ENCODE measurements at places on chromosomes 5 and 9.

DNA sequence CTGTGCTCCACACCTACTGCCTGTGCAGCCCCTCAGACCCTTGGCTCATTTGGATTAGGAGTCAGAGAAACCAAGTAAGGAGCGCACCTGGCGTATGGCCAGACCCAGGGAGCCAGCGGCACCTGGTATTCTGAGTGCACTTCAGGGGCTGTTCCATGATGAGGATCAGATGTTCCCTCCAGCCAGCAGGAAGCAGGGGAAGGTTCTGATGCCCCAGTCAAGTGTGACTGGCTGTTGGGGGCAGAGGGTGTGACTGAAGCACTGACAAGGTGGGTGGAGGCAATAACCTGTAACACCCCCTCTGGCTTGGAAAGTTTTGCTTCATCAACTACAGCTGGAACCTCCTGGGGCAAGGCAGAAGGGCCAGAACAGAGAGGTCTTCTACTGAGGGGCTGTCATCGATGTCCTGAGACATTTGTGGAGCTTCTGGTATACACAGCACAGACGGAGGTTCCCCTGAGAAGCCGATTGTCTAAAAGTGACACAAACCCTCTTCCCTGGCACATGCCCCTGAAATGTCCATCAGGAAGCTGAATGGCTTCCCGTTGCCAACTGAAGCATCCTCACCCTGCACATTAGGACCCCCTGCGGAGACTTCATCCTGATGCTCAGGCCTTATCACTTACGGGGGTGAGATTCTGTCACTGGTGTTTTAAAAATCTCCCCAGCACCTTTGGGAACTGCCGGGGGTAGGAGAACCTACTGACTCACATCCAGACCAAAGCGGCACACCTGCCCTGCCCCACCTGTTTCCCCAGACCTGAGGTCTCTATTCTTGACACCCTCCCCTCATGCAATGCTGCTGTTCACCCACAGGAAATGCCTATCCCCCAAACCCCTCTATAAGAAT is 21.1 kb downstream of the TRAF1 start:
- peak; percentile 41 for DNase-seq

GRCh38 chr9:16652582-16652981 is 217.9 kb downstream of the BNC2 start:
- DNase-seq: no peak

DNA sequence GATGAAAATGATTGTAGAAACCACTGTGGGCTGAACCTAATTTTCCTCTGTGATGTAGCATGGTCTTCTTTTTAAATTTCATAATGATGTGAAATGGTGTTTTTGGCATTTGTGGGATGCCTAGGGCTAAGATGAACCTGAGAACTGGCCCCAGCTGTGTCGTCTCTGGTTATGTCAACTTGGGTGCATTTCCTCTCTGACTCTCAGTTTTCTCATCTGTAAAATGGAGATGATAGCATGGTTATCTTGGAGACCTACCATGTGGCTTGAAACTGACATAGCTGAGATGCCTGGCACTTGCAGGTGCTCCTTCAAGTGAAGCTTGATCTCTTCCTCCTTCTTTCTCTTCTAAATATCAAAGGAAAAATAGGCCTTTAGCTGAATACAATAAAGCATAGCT is 77.8 kb downstream of the BOD1 start:
- no peak for DNase-seq

DNA sequence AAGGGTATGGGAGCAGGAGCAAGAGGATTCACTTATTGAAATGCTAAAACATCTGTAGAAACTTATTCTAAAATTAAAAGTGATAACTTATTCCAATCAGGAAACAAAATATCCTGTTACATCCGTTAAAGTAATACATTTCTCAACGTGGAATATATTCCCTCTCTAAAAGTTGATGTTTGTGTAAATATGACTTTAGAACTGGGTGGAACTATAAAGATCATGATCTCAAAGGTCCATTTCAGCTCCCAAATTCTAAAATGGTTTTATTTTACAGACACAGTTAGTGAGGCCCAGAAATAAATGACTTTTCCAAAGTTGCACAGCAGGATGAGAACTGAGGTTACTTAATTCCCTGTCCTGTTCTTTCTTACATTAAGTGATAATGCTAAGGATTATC is 21.1 kb downstream of the ISOC1 start:
- no peak for DNase-seq

DNA sequence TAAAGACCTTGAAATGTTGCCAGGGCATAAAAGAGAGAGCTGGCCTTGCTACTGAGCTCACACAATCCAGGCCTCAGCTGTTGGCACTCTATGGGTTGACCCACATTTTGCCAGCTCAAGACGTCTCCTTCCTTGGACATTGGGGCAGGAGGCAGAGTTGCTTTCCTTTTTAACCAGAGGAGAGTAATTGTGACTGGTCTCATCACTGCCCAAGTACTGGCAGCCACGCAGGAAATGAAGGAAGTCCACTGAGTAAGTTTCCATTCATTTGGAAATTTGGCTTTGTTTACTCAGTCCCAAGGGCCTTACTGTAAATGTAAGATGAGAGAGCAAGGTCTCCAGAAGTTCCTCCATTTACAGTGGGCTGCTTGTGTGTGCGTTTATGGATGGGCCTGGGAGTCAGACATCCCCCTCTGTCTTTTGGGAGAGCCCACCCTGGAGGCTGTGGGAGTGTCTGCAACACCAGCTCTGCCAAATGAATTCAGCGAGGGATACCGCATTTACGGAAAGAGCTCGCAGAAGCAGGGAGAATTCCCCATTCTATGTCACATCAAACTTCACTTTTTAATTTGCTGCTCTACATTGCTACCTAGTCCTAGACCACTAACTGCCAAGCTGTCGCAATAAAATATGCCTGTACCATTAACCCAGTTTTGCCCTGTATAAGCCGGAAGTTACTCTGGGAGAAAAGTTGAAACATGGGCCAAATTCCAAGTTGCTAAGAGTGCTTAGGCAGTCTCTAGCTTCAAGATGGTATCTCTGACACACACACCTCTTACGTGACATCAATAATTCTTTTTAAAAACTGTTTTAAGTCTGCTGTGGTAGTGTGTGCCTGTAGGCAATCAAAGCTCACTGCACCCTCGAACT is 24.5 kb upstream of the PDZD2 start:
- no peak for DNase-seq

- DNase-seq: no peak
These were observed 34.0 kb upstream of the ZNF484 start for GRCh38 chr9:92911511-92912475.

GRCh38 chr9:126337729-126338372 is 11.2 kb downstream of the MVB12B start:
- DNase-seq: no peak

DNA sequence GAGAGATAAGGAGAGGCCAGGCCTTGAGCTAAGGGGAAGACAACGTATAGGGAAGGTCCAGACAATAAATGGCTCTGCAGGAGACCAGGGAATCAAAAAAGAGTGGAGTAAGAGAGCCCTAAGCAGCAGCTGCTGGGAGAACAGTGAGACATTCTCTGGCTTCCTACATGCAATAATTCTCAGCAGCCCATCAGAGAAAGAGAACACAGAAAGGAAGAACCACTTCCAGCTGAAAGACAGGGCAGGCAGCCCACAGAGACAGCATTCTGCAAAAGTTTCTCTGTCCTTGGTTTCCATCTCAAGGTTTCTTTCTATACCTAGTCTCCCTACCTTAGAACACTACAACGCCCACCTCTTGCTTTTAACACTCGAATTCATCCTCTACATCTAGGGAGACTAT is 189.9 kb downstream of the DEPDC1B start:
- no peak for DNase-seq

DNA sequence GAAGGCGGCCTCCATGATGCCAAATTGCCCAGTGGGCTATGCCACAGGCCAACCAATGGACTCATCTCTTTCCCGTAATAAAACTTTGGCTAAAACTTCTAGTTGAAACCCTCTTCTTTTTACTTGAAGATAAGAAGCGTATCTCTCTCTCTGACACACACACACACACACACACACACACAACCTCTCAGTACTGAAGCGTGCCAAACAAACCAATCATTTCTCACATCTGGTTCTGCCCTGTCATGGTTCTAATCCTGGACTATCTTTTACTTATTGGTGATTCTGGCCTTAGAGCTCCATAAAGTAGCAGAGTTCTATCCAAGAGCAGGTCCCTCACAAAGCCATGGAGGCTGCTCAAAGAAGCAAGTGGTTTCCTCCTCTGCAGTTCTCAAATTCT is 64.6 kb downstream of the PTCH1 start:
- no peak for DNase-seq

GRCh38 chr9:81317939-81318338 is 371.4 kb downstream of the TLE1 start:
- no peak for DNase-seq

DNA sequence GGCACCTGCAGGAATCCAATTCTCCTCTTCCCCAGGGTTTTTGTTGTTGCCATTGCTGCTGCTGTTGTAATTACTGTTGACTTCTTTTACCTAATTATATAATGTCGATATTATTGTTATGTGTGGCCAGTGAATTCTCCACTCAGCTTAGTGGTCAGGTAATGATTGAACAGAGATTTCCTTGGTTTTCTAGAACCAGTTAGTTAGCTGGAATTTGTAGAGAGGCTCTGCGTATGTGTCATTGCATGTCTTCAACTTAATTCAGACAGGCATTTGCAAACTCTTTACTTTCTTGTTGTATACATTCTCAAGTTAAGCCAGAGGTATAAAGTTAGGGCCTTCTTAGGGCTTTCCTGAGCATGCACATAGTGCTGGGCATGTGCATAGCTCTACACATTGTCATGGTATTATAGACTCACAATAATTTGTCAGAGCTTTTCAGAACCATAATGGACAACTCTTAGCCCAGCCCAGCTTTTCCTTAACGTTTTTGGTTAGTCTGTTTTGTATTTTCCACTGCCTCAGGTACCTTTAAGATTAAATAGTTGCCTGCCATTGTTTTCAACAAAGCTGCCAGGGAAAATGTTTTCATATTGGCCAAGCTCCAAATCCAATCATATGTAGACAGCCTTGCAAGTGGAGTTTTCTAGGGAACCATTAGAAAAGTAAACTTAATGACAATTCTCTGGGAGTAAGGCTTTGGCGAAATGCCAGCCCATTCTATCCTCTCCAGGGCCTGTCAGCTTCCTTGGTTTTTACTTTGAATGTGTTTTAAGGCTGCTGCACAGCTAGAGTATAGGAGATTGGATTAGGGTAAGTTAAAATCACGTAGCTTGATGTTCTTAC is 68.1 kb downstream of the UBE2R2 start:
- no peak for DNase-seq

DNA sequence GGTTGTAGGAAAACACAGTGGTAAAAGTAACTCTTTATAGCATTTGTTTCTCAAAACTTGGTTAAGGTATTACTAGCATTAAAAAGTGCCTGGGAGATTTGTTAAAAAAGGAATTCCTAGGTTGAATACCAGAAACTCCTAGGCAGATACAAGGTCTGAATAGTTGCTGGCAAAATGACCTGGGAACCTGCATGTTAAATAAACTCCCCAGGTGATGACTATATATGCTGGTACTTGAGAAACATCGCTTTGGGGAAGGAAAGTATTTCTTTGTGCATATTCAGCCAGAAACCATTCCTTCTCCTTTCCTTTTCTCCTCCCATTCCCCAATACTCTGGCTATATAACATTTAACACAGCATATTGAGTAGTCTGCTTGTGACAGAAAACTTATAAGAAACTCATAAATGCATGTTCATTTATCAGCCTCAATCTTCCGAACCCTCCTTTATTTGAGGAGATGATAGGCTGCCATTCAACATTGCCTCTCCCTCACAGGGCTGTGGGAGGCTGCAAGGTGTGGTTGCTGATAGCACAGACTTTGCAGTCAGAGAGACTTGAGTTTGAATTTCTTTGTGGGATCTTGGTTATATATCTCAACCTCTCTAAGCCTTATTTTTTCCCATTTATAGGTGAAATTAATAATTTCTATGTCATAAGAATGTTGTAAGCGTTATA is 28.7 kb downstream of the PCSK1 start:
- DNase-seq: no peak

DNA sequence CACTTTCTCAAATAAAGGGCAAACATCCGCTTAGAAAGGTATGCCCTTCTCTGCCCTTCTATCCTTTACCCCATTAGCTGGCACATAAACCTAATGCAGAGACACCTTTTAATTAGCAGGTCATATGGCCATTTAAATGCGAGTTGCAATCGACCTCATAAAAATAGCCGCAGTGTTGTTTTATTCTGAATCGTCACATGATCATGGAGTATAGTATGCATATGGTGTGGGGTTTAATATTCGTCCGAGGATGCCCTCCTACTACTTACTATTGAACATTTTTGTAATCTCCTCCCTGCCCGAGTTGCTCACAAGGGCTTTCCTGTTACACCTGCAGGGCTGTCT is 72.0 kb downstream of the PIK3R1 start:
- DNase-seq: no peak

DNA sequence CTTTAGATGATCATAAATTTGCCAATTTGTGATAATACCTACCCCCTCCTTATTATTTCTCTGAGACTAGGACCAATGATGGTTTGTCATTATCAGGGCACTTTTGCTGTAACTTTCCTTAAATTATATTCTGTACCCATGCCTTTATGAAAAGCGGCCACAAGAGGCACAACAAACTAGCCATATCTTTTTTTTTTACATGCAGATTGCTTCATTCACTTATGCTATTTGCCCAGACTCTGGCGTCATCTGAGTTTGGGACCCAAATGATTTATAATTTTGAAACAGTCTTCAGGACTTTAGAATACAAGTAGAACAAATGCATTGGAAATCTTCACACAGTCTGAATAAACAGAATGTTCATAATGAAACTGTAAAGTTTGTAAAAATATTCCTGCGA is 408.1 kb downstream of the MAT2B start:
- no peak for DNase-seq

DNA sequence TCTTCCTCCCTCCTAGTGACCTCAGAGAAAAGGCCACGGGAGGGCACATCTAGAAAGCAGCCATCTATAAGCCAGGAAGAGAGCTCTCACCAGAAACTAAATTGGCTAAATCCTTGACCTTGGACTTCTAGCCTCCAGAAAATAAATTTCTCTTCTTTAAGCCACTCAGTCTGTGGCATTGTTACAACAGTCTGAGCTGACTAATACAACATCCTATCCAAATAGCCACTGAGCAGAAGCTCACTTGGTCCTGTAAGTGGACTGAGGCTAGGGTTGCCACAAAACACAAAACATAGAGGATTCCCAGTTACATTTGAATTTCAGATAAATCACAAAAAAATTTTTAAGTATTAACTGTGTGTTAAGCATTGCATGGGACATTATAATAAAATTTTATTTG is 383.4 kb downstream of the MLLT3 start:
- DNase-seq: no peak

- no peak for DNase-seq
These were observed 79.5 kb downstream of the CRB2 start for GRCh38 chr9:123435471-123435870.

- no peak for DNase-seq
These were observed 153.6 kb downstream of the MSX2 start for GRCh38 chr5:174877987-174878386.

DNA sequence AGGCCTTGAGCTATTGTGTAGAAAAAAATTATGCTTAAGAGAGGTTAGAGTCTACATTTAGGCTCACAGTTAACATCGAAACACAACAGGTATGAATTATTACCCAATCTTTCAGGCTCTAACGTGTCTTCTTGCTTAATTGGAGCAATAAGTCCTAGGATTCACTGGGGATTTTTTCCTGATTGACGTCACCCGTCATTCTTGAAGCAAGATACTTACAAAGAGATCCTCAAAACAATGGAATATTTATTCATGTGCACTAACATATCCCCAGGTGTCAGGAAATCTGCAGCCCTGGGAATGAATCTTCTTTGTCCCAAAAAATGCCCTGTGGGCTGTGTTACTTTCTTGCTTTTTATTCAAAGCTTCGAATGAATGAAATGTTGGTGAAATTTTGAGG is 413.5 kb downstream of the NFIB start:
- DNase-seq: no peak

Data from activated CD4-positive, alpha-beta T cell treated with anti-CD3 and anti-CD28 coated beads for 4 hours (primary cell).